CD8-positive, alpha-beta memory T cell (primary cell): ENCODE measurements at places on chromosomes 11 and 22. TPM values are rescaled to one million over a fixed set of nuclear protein-coding genes. Genes with fewer than 3 reads are reported as not detected.
A peak's percentile ranks its signal among the peaks of the same experiment; 100 is the strongest.

- no peak overlapping the region for H3K4me3 ChIP-seq
- no peaks in the 10 kb centered on the region for H3K4me1 ChIP-seq
- H3K36me3 ChIP-seq, result no peaks in the 10 kb centered on the region
- no peak for DNase-seq
- H3K27me3 ChIP-seq, result no peaks in the 10 kb centered on the region
- H3K27ac ChIP-seq, result no peak overlapping the region
These were observed 942.3 kb downstream of the BRD1 start for GRCh38 chr22:48885271-48885918.

DNA sequence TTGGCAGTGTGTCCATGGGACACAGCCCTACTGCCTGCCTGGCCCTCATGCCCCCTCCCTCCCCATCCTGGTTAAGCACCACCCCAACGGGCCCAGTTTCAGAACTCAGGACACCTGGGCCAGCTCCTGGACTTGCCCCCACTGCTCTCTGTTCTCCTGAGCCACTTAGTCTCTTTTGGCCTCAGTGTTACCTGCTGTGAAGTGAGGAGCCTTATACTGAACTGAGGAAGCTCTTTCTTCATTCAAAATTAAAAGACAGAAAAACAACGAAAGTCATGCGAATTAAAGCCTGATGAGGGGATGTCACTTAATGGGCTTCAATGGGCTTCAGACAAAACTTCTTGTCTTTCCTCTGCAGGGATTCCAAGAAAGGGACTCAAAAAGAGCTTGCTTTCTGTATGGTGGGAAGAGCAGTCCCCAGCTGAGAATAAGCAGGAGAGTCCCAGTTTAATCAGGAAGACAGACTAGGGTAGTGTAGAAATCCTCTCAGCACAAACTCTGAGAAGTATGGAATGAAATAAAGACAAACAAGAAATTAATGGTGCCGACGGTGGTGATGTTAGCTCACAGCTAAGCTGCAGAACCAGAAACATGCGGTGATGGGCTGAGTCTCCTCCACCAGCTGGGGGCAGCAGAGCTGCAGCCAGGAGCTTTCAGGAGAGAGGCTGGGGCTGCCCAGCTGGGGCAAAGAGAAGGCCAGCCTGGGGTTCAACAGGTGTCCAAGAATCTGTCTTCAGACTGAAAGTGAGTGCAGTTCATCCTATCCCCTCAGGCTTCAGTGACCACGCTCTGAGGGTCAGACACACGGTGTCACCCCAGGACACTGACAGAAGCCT lies 101.0 kb downstream of the GGTLC2 start:
- no peaks in the 10 kb centered on the region for H3K27me3 ChIP-seq
- H3K27ac ChIP-seq, result no peak overlapping the region
- peak; percentile 39 for DNase-seq
- no peak overlapping the region for H3K4me3 ChIP-seq
- H3K36me3 ChIP-seq, result no peaks in the 10 kb centered on the region

DNA sequence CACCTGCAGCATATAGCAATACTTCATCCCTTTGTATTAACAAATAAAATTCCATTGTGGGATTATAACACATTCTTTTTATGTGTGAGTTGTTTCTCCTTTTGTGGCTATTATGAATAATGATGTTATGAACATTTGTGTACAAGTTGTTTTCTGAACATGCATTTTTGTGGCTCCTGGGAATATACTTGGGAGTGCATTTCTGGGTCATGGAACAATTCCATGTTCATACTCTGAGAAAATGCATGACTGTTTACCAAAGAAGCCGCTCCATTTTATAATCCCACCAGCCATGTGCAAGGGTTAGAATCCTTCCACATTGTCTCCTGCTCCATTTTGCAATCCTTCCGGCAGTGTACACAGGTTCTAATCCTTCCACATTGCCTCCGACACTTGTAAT lies 713.8 kb downstream of the TBC1D22A start:
- H3K4me3 ChIP-seq, result no peak overlapping the region
- H3K4me1 ChIP-seq, result peaks cover 5% of the 10 kb centered on the region
- H3K36me3 ChIP-seq, result no peaks in the 10 kb centered on the region
- DNase-seq, result no peak

GRCh38 chr11:76251226-76251575 lies 44.9 kb upstream of the WNT11 start:
- no peak overlapping the region for H3K27ac ChIP-seq
- no peaks in the 10 kb centered on the region for H3K27me3 ChIP-seq
- no peaks in the 10 kb centered on the region for H3K36me3 ChIP-seq
- H3K4me1 ChIP-seq, result no peaks in the 10 kb centered on the region

- no peak for DNase-seq
- H3K36me3 ChIP-seq, result no peaks in the 10 kb centered on the region
- H3K4me3 ChIP-seq, result no peak overlapping the region
- peaks cover 42% of the 10 kb centered on the region for H3K4me1 ChIP-seq
- no peaks in the 10 kb centered on the region for H3K27me3 ChIP-seq
These were observed 9.8 kb downstream of the PPFIBP2 start for GRCh38 chr11:7523416-7524210.

DNA sequence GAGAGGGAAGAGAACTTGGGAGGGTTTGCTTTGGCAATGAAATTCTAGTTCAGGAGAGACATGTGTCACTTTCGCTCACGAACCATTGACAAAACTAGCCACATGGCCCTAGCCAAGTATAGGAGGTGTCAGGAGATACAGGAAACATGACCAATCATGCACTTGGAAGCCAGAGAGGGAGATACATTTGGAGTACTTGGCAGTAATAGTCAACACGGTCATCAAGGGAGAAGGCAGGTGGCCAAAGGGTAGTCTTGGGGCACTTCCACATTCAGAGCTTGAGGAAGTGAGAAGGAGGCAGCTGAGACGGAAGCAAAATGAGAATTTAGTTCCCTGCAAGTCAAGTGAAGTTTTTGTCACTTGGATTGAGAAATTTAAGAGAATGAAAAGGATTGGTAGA lies 26.4 kb upstream of the KIRREL3 start:
- DNase-seq, result no peak
- H3K36me3 ChIP-seq, result no peaks in the 10 kb centered on the region
- no peak overlapping the region for H3K4me3 ChIP-seq
- H3K27ac ChIP-seq, result no peak overlapping the region
- no peaks in the 10 kb centered on the region for H3K4me1 ChIP-seq
- H3K27me3 ChIP-seq, result no peaks in the 10 kb centered on the region

- no peak for DNase-seq
- H3K36me3 ChIP-seq, result no peaks in the 10 kb centered on the region
- no peak overlapping the region for H3K27ac ChIP-seq
- H3K27me3 ChIP-seq, result no peaks in the 10 kb centered on the region
- no peak overlapping the region for H3K4me3 ChIP-seq
These were observed 52.1 kb downstream of the SHANK2 start for GRCh38 chr11:71200172-71200716.

GRCh38 chr22:35589071-35589755 lies 27.9 kb downstream of the MB start:
- no peak for DNase-seq
- no peaks in the 10 kb centered on the region for H3K36me3 ChIP-seq
- no peaks in the 10 kb centered on the region for H3K4me1 ChIP-seq
- H3K27me3 ChIP-seq, result no peaks in the 10 kb centered on the region
- H3K4me3 ChIP-seq, result no peak overlapping the region
- no peak overlapping the region for H3K27ac ChIP-seq

DNA sequence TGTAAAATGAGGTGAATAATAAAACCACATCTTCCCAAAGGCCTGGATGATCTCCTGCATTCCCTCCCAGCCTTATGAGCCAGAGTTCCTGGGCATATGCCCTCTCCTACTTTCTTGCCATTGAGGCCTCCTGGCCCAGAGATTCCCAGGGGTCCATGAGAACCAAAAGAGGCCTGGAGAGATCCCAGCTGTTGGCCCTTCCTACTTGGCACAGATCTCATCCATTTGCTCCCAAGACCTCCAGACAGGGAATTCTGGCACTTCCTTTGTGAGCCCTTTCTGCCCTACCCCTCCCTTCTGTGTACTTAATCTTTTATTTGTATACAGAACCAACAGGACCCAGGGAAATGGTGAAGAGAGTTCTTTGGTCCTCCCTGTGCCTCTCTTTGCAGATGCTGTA lies 21.4 kb downstream of the POU2F3 start:
- H3K4me1 ChIP-seq, result no peaks in the 10 kb centered on the region

GRCh38 chr11:16853266-16853665 lies 114.8 kb downstream of the C11orf58 start:
- no peaks in the 10 kb centered on the region for H3K4me1 ChIP-seq
- no peak overlapping the region for H3K27ac ChIP-seq
- DNase-seq, result no peak
- no peaks in the 10 kb centered on the region for H3K27me3 ChIP-seq

DNA sequence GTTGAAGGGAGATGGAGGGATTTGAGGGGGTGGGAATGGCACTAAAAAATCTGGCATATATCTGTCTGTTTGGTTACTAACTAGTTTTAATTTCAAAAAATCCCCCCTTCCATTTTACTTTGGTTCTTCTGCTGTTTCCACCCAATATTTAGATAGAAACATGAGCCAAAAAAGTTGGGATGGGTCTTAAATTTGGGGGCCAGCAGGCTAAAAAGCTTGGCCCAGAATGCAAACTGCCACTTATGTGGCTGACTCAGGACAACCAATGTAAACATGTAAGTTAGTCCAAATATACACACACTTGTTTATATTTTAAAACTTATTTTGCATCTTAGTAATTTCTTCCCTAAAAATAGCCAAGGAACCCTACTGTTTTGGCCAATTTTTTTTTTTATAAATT lies 35.7 kb downstream of the LGR4 start:
- no peaks in the 10 kb centered on the region for H3K4me1 ChIP-seq
- H3K36me3 ChIP-seq, result no peaks in the 10 kb centered on the region
- no peak for DNase-seq
- H3K4me3 ChIP-seq, result no peak overlapping the region
- no peak overlapping the region for H3K27ac ChIP-seq
- no peaks in the 10 kb centered on the region for H3K27me3 ChIP-seq

DNA sequence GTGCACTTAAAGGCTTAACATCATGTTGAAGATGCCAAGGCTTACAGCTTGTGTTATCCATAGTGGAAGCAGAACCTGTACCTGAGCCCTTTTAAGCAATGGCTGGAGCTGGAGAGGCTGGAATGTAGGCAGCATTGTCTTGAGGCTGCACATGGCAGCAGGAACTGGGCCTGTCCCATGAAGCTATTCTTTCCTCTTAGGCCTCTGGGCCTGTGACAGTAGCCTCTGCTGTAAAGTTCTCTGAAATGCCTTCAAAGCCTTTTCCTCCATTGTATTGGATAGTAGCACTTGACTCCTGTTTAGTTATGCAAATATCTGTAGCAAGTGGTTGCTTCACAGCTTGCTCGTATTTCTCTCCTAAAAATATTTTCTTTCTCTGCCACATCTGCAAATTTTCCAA lies 127.4 kb upstream of the ANO5 start:
- DNase-seq, result no peak
- no peaks in the 10 kb centered on the region for H3K4me1 ChIP-seq
- no peak overlapping the region for H3K27ac ChIP-seq
- H3K27me3 ChIP-seq, result no peaks in the 10 kb centered on the region
- no peak overlapping the region for H3K4me3 ChIP-seq
- no peaks in the 10 kb centered on the region for H3K36me3 ChIP-seq

DNA sequence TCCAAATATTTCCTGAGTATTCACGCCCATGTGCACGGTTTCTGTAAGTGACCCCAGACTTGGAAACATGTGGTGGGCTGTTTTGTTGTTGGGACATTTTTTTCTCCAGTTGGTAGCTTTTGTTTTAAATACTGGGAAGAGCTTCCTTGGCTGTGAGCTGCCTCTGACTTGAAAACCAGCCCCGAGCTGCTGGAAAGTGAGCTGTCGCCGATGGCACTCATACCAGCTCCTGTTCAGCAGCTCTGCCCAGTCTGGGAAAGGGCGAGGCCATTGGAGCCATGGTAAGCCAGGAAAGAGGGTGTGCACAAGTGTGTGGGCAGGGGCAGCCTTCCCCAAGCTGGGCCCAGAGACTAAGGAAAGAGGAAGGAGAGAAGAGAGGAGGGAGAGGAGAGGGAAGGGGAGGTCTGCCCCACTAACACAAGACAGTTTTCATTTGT lies 3.2 kb upstream of the FLI1 start:
- no peak for DNase-seq
- peaks cover 25% of the 10 kb centered on the region for H3K4me1 ChIP-seq
- no peaks in the 10 kb centered on the region for H3K36me3 ChIP-seq
- H3K4me3 ChIP-seq, result no peak overlapping the region

DNA sequence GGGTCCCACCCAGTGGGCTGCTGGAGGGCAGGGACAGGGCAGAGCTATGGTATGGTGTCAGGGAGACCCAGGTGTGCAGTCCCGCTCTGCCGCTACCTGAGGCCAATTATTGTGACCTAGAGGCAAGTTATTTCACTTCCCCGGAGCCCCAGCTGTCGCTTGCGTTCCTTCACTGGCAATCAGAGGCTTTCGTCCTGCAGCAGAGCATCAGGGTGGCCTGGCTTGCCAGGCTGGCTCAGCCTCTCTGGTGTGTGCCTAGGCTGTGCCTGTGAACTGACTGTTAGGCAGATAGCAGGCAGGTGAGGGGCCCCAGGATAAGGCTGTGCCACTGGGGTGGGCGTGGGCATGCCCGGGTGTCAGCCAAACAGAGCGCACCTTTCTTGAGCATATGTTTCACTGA lies 31.4 kb downstream of the GLB1L2 start:
- H3K27me3 ChIP-seq, result no peaks in the 10 kb centered on the region
- H3K27ac ChIP-seq, result no peak overlapping the region
- peak; percentile 35 for DNase-seq
- H3K4me3 ChIP-seq, result no peak overlapping the region
- H3K4me1 ChIP-seq, result peaks cover 5% of the 10 kb centered on the region
- no peaks in the 10 kb centered on the region for H3K36me3 ChIP-seq

DNA sequence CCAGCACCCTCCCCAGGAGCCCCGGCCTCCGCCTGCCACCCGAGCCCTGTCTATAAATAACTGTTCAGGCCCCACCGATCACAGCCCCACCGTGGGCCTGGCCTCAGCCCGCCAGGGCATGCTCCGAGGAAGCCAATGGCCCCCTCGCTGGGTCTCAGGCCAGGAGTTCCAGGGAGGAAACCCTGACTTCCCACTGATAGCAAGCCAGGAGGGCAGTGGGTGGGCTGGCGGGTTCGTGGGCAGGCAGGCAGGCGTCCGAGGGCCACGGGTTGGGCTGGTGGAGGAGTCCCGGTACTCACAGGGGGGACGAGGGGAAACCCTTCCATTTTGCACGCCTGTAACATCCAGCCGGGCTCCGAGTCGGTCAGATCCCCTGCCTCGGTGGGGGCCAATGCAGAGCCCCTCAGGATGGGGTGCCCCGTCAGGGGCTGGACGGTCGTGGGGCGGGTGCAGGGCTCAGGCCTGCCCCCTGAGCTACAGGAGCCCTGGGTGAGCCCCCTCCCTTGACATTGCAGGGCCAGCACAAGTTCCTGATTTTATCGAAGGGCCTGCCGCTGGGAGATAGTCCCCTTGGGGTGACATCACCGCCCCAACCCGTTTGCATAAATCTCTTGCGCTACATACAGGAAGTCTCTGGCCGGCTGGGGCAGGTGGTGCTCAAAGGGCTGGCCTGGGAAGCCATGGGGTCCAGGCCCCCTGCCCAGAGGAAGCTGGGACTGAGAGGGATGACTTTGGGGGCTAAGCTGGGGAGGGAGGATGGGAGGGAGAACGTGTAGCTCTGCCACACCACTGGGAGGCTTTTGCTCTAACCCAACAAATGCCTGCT lies at the start of gene SPI1:
Gene SPI1 (minus strand): TSS at position 538 of the 826 bp plus-strand sequence. CDS start 194 bp downstream, at position 344.
- no peaks in the 10 kb centered on the region for H3K27me3 ChIP-seq
- DNase-seq, result no peak
- H3K27ac ChIP-seq, result peak within 1 kb of the TSS; percentile 59
- no peaks in the 10 kb centered on the region for H3K36me3 ChIP-seq
- H3K4me1 ChIP-seq, result peaks cover 3% of the 10 kb centered on the region
- no peak within 1 kb of the TSS for H3K4me3 ChIP-seq

JAML gene
- total RNA-seq, result 387 TPM

ARHGAP20 gene
- 0.09 TPM for total RNA-seq

OR8G5 gene
- total RNA-seq, result not detected

FOLR1 gene
- not detected for total RNA-seq

LRRN4CL gene
- total RNA-seq, result 0.11 TPM

SCN4B gene
- total RNA-seq, result 0.33 TPM

CLP1 gene
- total RNA-seq, result 23.4 TPM

JAM3 gene
- total RNA-seq, result 12.5 TPM

SLC22A25 gene
- not detected for total RNA-seq

GRAP2 gene
- 41.8 TPM for total RNA-seq

PVALB gene
- total RNA-seq, result not detected
